SJSA1 (cell line): ENCODE measurements at places on chromosomes 5 and 9.
A peak's percentile ranks its signal among the peaks of the same experiment; 100 is the strongest.

- DNase-seq = peak; percentile 95
Measured at GRCh38 chr9:94922098-94922607, 195.7 kb downstream of the AOPEP start.

DNA sequence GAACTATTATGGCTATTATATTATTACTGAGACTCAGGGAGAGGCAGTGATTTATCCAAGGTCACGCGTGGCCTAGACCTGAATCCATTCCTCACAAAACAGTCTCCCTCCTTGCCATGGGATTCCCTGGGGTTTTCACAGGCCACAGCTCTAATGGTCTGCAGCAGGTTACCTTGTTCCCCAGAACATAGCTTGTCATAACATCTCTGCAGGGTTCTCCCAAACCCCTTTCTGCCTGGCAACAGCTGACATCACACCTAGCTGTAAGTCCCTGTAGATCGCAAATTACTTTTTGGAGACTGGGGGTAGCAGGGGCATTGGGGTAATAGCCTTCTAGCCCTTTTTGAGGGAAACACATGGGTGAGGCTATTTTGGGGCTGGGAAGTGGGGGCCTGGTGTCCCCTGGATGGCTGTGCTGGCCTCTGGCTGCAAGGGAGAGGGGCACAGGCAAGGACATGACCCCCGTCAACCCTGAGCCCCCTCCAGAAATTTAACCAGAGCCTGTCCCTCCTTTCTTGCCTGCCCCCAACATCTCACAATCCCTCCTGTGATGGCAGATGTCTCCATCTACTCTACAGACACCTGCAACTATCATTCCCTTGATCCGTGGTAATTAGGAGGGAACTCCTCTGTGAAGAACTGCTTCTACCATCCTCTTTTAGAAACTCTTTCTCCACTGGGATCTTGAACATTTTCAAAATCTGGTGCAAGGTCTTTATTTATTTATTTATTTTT lies 1.3 kb downstream of the CD74 start:
- no peak for DNase-seq

DNA sequence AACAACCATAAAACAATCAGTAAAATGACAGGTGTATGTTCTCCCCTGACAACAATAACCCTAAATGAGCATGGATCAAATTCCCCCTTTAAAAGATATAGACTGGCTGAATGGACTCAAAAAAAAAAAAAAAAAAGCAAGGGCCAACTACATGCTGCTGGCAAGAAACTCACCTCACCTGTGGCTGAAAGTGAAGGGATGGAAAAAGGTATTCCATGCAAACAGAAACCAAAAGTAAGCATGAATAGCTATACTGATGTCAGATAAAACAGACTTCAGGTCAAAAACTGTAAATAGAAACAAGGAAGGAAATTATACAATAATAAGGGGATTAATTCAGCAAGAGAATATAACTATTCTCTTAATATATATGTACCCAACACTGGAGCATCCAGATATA lies 54.2 kb upstream of the SSBP2 start:
- no peak for DNase-seq

- DNase-seq = no peak
Measured at GRCh38 chr9:89122949-89123348, 55.7 kb downstream of the SHC3 start.

DNA sequence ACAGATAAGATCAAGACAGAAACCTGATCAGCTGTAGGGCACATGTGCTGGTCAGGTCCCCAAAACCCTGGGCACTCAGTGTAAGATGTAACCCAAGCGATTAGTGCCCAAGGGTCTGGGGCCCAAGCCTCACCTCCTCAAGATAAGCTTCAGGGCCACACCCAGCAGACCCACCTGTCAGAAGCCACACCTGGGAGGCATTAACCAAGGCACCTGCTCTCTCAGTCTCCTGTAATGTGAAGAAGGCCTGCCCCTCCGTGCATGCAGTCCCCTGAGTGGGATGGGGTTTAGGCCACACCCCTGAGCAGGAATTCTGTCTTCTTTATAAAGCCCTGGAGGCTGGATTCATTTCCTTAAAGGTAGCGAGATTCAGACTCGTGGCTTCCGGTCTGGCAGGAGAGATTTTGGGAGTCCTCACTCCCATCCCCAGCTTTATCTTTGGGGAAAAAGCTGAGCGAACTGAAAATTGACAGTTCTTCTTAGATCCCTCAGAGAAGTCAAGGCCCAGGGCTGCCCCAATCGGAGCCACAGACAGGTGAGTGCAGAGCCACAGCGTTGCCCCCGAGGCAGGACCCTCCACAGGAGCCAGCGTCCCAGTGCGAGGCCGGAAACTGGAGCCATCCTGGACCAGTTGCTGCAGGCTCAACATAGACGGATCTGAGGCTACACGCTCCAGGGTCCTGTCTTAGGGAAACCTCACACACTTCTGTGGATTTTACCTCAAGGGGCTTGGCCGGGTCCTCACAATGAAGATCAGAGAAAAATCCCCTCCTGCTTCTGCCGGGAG lies 357.6 kb upstream of the IRX4 start:
- no peak for DNase-seq

DNA sequence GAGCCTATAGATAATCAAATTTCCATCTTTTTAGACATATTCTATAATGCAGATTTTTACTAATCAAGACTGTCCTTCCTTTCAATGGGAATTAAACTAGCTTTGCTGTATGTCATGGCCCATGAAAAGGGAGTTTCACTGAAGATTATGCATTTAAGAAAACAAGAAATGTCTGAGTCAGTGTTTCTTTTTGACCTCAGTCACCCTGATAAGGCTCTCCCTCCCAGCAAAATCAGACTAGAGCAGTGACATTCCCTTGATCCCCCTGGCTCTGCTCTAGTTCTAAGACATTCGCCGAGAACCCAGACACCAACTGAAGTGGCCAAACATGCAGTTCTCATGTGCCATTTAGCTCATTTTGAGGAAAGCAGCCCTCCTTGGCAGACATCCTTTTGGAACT lies 442.0 kb downstream of the ACTL7B start:
- no peak for DNase-seq

- no peak for DNase-seq
Measured at GRCh38 chr9:5846096-5846495, 13.2 kb upstream of the ERMP1 start.

DNA sequence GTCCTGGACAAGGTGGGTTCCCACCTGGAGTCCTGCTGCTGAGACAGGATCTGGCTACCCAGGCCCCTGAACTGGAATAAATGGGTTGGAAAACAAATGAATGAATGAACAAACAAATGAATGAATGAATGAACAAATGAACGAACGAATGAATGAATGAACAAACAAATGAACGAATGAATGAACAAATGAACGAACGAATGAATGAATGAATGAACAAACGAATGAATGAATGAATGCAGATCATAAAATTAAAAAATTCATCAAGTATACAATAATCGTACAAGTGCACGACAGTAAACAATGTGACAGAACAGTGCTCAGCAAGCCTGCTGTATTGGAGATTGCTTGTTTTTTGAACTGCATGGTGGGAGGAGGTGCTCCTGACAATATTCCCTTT lies 2097.1 kb downstream of the MAT2B start:
- DNase-seq = no peak

GRCh38 chr5:10511741-10512640 lies 51.9 kb upstream of the ANKRD33B start:
- no peak for DNase-seq
